ENCODE measurements at places on chromosomes 5 and 9.

GRCh38 chr9:132679946-132680625, 9.8 kb downstream of the GTF3C4 start:
- no peak for DNase-seq

DNA sequence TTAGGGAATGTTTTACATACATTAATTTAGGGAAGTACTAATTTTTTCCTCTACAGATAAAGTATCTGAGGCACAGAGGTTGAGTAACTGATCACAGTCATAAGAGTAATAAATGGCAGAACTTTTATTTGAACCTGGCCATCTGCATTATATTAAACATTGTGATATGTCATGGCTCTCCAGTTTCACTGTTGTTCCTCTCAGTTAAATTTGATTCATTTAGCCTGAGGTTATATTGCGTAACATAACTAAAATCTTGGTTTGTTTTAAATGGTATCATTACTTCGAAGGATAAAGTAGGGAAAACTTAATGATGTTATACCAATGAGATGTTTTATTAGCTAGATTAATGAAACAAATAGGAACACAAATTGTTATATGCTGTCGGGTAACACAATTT, 284.4 kb downstream of the KDM4C start:
- no peak for DNase-seq

GRCh38 chr9:9855177-9856078, 757.4 kb downstream of the PTPRD start:
- DNase-seq, result no peak

DNA sequence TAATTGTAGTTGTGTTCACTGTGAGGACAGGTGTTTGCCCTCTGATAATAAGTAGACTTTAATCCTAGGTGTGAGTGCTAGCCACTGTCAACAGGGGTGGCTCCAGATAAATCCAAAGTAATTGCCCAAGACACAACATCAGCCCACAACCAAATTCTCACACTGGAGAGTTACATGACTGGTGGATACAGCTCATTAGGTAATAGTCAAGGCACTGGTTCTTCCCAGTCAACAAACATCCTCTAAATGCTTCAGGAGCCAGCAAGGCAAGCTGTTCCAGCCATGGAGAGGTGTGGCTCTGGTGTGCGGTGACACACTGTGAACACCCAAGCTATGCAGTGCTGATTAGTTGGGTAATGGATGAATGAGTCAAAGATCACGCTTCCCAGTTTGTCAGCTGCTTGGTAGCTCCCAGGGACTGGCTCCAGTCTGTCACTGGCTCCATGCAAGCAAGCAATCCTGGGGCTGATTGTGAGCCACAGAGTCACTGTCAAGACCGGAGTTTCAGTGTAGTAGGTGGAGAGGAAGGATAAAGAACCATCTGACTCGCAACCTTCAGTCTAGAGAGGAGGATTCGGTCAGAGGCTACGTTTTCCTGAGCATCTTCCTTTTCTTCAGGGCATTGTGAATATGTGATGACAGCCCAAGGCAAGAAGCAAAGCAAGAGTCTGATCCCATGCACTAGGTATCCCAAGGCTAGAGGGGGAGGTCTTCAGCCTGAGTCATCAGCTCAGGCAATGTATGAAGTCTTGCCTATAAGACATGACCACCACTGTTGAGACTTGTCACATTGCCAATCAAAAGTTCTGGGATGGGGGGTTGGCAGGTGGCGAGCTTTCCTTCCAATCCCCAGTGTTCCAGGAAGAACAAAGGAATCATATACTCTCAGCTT, 63.1 kb downstream of the UGCG start:
- no peak for DNase-seq

Measured in activated CD8-positive, alpha-beta memory T cell treated with anti-CD3 and anti-CD28 coated beads for 1 hour (primary cell).